WTC11 (cell line): ENCODE measurements at places on chromosomes 16 and 17. TPM values are rescaled to one million over a fixed set of nuclear protein-coding genes. Genes with fewer than 3 reads are reported as not detected.

GRCh38 chr17:72308744-72309385 is 188.0 kb downstream of the SOX9 start:
- H3K4me1 ChIP-seq = no peaks in the 10 kb centered on the region
- no peak overlapping the region for H3K27ac ChIP-seq
- DNase-seq = no peak
- no peak overlapping the region for H3K4me3 ChIP-seq

DNA sequence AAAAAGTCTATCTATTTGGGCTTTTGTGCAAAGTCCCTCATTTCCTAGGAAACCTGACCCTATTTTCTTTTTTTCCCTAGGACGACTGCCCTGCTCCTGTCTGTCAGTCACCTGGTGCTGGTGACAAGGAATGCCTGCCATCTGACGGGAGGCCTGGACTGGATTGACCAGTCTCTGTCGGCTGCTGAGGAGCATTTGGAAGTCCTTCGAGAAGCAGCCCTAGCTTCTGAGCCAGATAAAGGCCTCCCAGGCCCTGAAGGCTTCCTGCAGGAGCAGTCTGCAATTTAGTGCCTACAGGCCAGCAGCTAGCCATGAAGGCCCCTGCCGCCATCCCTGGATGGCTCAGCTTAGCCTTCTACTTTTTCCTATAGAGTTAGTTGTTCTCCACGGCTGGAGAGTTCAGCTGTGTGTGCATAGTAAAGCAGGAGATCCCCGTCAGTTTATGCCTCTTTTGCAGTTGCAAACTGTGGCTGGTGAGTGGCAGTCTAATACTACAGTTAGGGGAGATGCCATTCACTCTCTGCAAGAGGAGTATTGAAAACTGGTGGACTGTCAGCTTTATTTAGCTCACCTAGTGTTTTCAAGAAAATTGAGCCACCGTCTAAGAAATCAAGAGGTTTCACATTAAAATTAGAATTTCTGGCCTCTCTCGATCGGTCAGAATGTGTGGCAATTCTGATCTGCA is 12.9 kb downstream of the TMEM98 start:
- peaks cover 22% of the 10 kb centered on the region for H3K4me1 ChIP-seq
- H3K36me3 ChIP-seq = peaks cover 37% of the 10 kb centered on the region
- no peak for DNase-seq
- H3K27me3 ChIP-seq = no peaks in the 10 kb centered on the region
- H3K4me3 ChIP-seq = no peak overlapping the region

DNA sequence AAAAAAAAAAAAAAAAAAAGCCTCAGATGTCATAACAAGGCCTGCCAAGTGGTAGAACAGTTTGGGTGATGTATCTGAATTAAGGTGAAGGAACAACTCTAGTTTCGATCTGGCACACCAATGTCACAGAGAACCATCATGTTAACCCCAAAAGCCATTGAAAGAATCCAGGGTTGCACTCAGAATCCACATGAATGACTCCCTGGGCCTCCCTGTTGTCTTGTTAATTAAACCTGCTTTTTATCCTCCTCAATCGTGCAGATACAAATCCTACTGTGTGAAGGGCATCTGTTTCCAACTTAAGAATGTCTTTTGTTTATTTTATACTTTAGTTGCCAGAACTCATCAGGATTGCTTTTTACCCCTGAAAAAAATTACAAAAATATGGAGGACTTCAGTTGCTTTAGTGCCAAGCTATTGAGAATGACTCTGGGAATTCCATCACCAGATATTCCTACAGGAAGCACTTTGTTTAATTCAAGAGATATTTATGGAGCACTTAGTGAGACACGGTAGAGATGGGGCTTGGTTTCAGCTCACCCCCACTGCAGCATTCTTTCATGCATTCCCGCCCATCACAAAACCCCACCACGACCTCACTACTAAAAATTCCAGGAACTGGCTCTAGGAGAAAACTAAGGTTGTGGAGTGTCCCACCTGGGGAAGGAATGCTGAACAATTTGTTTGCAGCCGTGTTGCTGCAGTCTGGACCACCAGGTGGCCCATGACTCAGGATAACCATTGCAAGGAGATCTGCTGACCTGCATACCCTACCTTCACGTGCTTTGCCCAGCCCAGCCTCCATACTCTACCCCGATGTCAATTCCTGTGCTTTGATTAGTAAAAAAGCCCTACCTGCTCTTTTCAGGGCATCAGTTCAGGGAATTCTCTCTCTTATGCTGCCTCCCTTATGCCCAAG is 63.8 kb upstream of the GPRC5B start:
- no peaks in the 10 kb centered on the region for H3K36me3 ChIP-seq
- peak; percentile 72 for DNase-seq
- peak overlapping the region; percentile 98 for H3K27ac ChIP-seq
- H3K27me3 ChIP-seq = peaks cover 2% of the 10 kb centered on the region; the same call in 1 of the 2 replicates

The TEKT5 gene
- 0.60 to 1.1 TPM (median 0.82 TPM) in 3 replicates for total RNA-seq
